ENCODE measurements at places on chromosomes 4 and X. TPM values are rescaled to one million over a fixed set of nuclear protein-coding genes. Genes with fewer than 3 reads are reported as not detected.

The ADH6 gene
- not detected for total RNA-seq

The MFAP3L gene
- total RNA-seq, result 4.1 TPM

- no peak overlapping the region for H3K4me3 ChIP-seq
- no peak for DNase-seq
Measured at GRCh38 chr4:177033135-177033534, 240.4 kb upstream of the VEGFC start.

The GPR82 gene
- total RNA-seq, result not detected

DNA sequence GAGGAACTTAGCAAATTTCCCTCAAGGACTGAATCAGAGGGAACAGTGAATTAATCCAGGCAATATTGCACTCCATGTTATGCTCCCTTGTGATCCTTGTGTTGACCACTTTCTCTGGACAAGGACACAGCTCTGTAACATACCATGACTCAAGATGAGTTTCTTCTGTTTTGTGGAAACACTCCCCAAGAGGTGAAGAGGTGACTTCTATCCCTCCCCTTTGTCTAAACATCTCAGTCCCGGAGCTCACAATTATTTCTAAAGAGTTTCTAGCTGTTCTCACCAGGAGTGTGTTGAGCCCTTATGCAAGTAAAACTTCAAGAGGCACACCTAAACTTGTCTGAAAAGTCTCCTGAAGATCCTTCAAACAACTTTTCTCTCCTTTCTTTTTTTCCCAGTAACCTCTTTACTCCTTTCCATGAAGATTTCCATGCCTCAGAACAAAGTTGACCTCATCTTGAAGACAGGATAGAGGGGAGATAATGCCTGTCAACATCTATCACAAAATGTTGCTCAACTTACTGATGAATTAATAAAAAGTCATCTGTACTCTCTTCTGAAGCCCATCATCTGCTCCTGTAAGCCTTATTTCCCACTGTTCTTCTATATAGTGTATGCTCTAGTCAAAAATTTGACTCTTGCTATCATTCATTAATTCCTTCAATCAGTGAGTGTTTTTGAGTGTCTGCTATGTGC is 429.1 kb downstream of the SPRY1 start:
- H3K4me1 ChIP-seq, result peaks cover 28% of the 10 kb centered on the region
- no peak overlapping the region for H3K4me3 ChIP-seq
- peak overlapping the region; percentile 94 for H3K27ac ChIP-seq
- no peaks in the 10 kb centered on the region for H3K36me3 ChIP-seq
- peak; percentile 47 for DNase-seq
- no peaks in the 10 kb centered on the region for H3K27me3 ChIP-seq

- H3K4me3 ChIP-seq, result no peak overlapping the region
- no peak for DNase-seq
- peaks cover 7% of the 10 kb centered on the region for H3K36me3 ChIP-seq
- H3K27ac ChIP-seq, result no peak overlapping the region
- H3K4me1 ChIP-seq, result peaks cover 13% of the 10 kb centered on the region
- no peaks in the 10 kb centered on the region for H3K27me3 ChIP-seq
Measured at GRCh38 chr4:176339936-176340761, 20.4 kb downstream of the SPCS3 start.

DNA sequence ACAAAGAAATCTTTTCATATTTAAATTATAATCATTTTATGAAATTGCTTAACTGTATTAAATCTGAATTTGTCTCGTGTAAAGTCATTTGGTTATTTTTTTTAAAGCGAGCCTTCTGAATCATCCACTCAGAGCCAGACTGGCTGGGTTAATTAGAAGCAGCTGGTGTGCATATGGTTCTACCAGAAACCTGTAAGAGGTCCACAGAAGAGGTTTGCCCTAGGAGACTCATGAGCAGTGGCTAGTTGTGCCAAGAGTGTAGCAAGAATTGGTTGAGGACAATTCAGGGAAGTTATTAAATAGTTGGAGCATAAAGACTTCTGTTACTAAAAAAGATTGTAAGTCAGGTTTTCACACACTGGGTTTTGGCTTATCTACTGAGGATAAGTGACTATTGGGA is 267.4 kb downstream of the IL1RAPL2 start:
- no peaks in the 10 kb centered on the region for H3K4me1 ChIP-seq
- H3K27ac ChIP-seq, result no peak overlapping the region
- no peak for DNase-seq

The NLGN4X gene
- 1.6 TPM for total RNA-seq

The PDZD4 gene
- total RNA-seq, result 0.29 TPM

All from MCF 10A (cell line).